ENCODE measurements at places on chromosomes 2 and 18. TPM values are rescaled to one million over a fixed set of nuclear protein-coding genes. Genes with fewer than 3 reads are reported as not detected.

WDPCP gene
- total RNA-seq, result 5.4 TPM

DSG1 gene
- total RNA-seq, result not detected

DCDC2C gene
- not detected for total RNA-seq

HS1BP3 gene
- total RNA-seq, result 28.5 TPM

TRMT61B gene
- total RNA-seq, result 8.1 TPM

SATB2 gene
- total RNA-seq, result 1.3 TPM

FEV gene
- not detected for total RNA-seq

C2orf42 gene
- total RNA-seq, result 18.6 TPM

RASGRP3 gene
- 117 TPM for total RNA-seq

NYAP2 gene
- total RNA-seq, result not detected

TUBA4A gene
- total RNA-seq, result 24.8 TPM

DNAJC5G gene
- 0.98 TPM for total RNA-seq

TIMM21 gene
- total RNA-seq, result 23.8 TPM

SP140 gene
- total RNA-seq, result not detected

HOXD11 gene
- total RNA-seq, result not detected

ATOH8 gene
- 13.2 TPM for total RNA-seq

TUBA3E gene
- total RNA-seq, result not detected
